ENCODE measurements at places on chromosomes 2 and 18.

GRCh38 chr2:7835151-7835550, 846.7 kb upstream of the ID2 start:
- DNase-seq = no peak

DNA sequence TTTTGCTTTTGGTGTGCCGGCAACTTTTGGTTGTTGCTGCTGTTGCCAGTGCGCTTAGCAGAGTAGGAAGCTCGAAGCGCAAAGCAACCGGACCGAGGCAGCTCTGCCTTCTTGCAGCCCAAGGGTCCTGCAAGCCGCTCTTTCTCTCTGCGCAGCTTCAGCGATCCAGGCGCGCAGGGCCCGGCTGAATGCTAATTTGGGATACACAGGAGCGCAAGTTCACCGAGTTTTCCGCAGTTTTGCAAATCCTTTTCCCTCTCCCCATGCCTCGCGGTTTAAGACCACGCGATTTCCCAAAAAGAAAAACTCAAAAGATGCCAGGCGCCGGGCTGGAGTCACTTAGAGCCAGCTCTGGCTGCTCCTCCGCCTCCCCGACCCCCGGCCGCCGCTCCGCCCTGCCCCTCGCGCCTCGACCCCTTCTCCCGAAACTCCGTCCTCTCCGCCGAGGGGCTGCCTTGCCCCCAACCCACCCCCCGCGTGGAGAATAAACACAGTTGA, 13.5 kb upstream of the SIX3 start:
- no peak for DNase-seq

- DNase-seq = no peak
Measured at GRCh38 chr2:176646033-176646615, 376.9 kb downstream of the MTX2 start.

- no peak for DNase-seq
Measured at GRCh38 chr2:84850471-84850870, 30.4 kb downstream of the TRABD2A start.

- no peak for DNase-seq
Measured at GRCh38 chr2:226172309-226172708, 627.3 kb downstream of the IRS1 start.

- DNase-seq = no peak
Measured at GRCh38 chr18:48060346-48060745, 129.9 kb upstream of the SMAD2 start.

DNA sequence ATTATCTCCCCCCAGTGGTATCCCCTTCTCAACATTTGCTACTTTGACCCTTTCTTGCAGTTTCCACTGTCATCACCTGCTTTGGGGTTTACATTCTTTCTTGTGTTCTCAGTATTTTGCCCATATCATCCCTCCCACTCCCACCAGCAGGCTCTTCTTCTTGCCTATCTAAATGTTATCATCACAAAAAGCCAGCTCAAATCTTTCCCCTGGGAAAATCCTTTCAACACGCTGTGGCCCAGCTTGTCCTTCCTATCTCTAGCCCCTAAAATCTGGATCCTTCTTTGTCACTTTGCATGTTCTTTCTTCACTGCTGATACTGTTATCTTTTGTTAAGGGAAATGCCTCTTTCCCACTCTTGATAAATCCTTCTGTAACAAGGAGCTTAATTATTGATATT, 138.2 kb downstream of the RAD51AP2 start:
- no peak for DNase-seq

DNA sequence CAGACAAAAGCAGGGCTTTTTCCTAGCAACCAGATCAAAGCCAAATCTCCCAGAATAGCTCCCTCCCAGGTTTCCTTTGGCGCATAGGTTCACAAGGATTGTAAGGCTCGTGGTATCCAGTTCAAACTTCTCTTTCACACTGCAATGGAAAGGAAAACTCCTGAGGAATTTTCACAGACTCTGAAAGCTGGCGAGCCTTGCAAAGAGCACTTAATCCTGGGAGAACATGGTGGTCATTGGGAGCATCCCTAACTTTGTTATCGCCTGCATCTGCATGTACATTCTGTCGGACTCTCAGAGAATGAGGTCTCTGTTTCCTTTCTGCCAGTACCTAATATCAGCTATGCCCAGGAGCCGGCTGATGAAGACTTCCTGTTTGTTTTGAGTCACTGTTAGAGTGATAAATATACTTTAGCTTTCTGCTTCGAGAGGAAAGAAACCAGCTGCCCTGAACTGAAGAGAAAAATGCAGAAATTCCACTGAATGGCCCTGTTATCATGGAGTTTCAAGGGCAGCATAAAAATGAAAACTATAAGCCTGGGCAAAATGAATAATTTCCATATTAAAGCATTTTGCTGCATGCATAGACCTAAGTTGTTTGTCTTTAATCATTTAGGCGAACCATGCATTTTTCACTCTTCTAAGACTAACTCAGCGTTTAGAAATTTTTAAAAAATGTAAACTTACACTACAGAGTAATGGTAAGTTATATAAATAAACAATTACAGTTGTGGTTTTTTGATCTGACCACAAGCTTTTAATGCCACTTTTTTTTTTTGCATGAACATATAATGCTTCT, 76.4 kb upstream of the ZEB2 start:
- DNase-seq = no peak

- DNase-seq = no peak
Measured at GRCh38 chr2:199467066-199467822, 9.5 kb upstream of the SATB2 start.

DNA sequence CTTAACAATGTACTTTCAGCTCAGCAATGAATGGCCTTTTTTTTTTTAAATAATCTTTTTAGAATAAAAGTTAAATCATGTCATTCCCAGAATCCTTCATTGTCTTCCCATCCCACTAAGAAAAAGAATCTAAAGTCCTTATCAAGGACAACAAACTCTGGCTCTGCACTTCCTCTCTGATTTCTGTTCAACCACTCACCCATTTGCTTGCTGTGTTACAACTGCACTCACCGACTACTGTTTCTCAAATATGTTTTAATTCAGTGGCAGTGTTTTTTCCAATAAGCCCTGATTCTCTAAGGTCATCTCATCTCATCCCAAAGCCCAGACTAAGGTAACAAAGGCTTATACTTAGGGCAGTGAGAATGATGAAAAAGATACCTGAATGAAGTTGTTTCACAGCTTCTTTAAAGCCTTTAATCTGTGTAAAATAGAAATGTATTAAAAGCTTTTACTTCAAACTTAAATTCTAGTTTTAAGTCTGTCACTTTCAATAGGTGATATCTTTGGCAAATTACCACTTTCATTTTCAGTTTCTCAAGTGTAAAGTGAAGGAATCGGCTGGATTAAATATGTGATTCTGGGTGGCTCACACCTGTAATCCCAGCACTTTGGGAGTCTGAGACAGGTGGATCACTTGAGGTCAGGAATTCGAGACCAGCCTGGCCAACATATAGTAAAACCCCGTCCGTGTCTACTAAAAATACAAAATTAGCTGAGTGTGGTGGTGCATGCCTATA, 87.6 kb downstream of the RBBP8 start:
- no peak for DNase-seq

- no peak for DNase-seq
Measured at GRCh38 chr2:25305775-25306174, 36.0 kb downstream of the DNMT3A start.

DNA sequence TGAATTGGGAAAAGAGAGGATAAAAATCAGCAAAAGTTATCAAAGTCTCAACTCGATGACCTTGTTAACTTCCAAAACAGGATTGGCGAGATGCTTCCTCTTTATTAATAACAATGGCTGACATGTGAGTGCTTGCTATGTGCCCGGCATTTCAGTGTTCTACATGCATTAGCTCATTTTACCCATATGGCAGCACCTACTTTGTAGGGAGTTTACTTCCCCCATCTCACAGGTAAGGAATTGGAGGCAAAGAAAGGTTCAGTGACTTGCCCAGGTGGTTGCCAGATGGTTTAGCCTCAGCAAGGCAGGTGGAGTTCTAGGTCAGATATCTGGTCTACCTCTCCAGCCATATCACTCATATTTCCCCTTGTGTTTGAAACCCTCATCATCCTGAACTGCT, 12.4 kb downstream of the TFCP2L1 start:
- no peak for DNase-seq

- no peak for DNase-seq
Measured at GRCh38 chr2:26033270-26033817, 540 bp upstream of the RAB10 start.

- no peak for DNase-seq
Measured at GRCh38 chr2:150007815-150008430, 420.3 kb upstream of the MMADHC start.

GRCh38 chr2:15412779-15413178, 148.4 kb downstream of the NBAS start:
- no peak for DNase-seq

- no peak for DNase-seq
Measured at GRCh38 chr2:11949732-11950523, 203.5 kb downstream of the LPIN1 start.

DNA sequence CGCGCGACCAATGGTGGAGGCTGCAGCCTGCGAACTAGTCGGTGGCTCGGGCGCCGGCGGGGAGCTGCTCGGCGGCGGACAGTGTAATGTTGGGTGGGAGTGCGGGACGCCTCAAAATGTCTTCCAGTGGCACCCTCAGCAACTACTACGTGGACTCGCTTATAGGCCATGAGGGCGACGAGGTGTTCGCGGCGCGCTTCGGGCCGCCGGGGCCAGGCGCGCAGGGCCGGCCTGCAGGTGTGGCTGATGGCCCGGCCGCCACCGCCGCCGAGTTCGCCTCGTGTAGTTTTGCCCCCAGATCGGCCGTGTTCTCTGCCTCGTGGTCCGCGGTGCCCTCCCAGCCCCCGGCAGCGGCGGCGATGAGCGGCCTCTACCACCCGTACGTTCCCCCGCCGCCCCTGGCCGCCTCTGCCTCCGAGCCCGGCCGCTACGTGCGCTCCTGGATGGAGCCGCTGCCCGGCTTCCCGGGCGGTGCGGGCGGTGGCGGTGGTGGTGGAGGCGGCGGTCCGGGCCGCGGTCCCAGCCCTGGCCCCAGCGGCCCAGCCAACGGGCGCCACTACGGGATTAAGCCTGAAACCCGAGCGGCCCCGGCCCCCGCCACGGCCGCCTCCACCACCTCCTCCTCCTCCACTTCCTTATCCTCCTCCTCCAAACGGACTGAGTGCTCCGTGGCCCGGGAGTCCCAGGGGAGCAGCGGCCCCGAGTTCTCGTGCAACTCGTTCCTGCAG, at the start of gene HOXD9:
Gene HOXD9 (plus strand): TSS at position 37 of the 728 bp plus-strand sequence. CDS start 50 bp downstream, at position 87.
- DNase-seq = no peak

Measured in activated T-cell treated with anti-CD3 and anti-CD28 coated beads for 4 hours (primary cell).